ENCODE measurements at places on chromosomes 7 and 10.

- DNase-seq = no peak
Measured at GRCh38 chr10:121352231-121352855, 245.9 kb downstream of the FGFR2 start.

GRCh38 chr7:93140582-93141191 is 7.5 kb downstream of the SAMD9L start:
- DNase-seq = no peak

- no peak for DNase-seq
Measured at GRCh38 chr7:30992414-30992813, 28.7 kb downstream of the GHRHR start.

DNA sequence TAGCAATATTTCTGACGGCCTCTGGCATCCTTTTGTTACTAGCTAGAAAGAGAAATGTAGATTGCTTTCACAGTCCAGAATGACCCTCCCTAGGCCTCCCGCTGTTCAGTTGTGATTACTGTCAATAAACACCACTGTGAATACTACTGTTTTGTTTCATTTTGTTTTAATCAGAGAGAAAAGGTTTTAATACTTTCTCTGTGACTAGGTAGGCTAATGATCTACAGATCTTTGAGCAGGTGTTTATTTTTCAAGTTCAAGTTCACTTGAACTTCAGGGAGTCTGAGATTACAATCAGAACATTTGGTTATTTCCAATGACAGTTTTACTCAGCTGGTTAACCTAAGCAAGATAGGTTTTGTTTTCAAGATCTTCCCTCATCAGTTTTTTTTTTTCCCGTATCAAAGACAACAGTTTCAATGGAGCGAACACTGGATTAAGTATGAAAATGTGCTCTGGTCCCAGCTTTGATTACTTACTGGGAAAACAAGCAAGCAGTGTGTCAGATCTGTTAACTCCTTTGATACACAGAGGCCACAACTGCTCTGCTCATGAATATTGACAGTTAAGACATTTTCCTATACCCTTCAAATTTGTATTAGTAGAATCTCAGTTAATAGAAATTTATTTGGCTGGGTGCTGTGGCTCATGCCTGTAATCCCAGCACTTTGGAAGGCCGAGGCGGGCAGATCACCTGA is 34.8 kb downstream of the VKORC1L1 start:
- no peak for DNase-seq

DNA sequence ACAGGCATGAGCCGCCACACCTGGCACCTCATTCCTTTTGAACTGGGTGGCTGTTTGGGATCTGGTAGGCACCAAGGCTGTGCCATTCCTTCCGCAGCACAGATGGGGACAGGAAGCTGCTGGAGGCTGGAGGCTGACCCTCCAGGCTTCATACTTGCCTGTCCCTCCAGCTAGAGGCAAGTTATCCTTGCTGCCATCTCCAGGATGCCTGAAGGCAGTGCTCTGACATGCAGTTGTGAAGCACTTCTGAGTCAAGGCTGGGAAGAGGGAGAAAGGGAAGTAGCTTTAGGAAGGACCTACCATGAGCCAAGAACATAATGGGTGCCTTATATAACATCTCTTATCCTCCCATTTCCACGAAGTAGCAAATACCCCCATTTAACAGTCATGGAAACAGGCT is 9.5 kb downstream of the MARVELD1 start:
- no peak for DNase-seq

DNA sequence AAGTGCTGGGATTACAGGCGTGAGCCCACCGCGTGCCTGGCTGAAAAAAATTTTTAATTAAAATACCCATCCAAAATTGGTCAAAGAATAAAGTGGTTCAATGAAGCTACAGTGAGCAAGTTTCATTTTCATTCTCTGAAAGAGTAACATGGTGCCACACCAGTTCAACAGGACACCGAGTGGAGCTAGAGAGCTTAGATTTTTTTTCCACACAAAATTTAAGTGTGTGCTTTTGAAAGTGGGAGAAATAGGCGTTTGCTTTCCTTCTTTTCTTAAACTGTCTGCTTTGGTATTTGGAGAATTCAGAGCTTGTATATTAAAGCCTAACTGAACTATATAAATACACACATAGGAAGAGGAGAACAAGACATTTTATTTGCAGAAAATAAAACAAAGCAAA is 43.4 kb downstream of the BPGM start:
- DNase-seq = peak; percentile 66

GRCh38 chr7:1140476-1141104 is 19.4 kb downstream of the ZFAND2A start:
- no peak for DNase-seq

DNA sequence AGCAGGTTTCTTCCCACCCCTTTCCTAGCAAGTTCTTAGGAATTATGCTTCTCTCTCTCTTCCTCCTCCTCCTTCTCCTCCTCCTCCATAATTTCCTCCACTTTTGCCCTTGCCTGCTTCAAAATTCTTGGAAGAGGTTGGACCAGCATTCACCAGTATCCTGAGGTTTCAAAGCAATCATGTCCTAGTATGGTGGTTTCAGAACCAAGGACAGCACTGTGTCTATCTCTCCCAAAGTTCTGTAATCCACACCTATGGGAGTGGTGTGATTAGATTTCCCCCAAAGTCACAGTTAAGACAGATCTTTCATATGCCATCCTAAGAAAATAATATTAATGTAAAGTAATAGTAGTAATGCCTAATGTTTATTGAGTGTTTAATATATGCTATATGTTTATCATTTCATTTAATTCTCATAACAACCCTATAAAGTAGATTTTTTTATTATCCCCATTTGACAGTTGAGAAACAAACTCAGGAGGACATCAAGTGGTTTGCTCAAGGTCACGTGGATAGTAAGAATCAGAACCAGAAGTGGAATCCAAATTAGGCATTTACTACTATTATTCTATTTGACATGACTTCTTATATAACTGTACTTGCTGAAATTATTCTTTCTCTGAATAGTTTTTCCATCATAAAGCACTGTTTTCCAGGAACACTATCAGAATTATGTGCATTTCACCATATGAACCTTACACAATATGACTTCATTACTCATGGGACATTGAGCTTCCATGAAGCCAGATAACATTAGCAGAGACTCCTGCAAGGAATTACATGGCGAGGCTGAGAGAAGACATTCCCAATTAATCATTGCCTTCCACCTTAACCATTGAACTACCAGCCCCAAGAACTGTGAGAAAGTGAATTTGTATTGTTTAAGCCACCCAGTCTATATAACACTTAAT is 91.4 kb downstream of the IPMK start:
- peak; percentile 17 for DNase-seq

DNA sequence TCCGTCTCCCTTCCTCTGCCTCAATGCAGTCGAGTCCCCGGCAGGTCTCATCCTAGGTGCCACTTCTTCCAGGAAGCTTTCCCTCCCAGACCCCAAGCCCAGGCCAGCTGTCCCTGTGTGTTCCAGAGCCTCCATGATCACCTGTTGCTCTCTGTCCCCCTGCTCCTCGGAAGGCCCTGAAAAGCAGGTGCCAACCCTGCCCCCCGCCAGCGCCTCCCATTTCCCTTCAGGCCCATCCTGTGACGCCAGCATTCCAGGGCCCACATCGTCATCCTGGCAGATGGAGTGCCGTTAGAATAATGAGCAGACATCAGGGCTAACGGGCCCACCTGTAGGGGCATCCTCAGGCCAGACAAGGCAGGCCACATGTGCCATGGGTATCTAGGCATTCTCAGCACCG is 253.0 kb upstream of the PPP2R2D start:
- DNase-seq = no peak

GRCh38 chr10:88926566-88927415 is 25.8 kb downstream of the ACTA2 start:
- peak; percentile 81 for DNase-seq

- DNase-seq = no peak
Measured at GRCh38 chr7:51080622-51081269, 235.9 kb downstream of the COBL start.

GRCh38 chr10:16606421-16606820 is 84.7 kb upstream of the C1QL3 start:
- peak; percentile 69 for DNase-seq

DNA sequence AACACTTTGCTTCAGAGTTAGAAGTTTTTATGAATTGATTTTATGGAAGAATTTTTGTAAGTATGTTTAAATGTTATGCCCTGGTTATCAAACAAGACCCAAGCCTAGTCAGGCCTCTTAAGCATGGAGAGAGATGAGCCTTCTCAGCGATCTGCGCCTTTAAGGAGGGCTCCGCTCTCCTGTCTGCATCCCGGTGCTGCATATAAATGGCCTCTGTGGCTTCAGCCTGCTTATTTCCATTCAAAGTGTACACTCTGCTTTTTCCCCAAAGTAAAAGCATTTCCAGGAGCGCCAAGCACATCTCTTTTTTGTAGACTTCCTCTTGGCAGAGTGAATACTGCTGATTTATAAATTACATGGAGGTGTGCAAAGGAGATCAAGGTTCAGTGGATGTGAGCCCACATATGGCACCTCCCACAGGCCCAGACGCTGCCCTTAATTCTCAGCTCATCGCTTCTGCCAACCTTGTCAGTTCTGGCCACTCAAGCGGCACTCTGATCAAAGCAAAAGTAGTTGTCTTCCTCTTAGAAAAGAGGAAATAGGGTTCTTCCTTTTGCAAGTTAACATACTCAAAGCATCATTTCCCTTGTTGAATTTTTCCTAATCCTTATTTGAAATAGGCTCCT is 70.0 kb upstream of the SFMBT2 start:
- DNase-seq = no peak

- DNase-seq = no peak
Measured at GRCh38 chr7:621572-622285, 102.1 kb upstream of the PDGFA start.

DNA sequence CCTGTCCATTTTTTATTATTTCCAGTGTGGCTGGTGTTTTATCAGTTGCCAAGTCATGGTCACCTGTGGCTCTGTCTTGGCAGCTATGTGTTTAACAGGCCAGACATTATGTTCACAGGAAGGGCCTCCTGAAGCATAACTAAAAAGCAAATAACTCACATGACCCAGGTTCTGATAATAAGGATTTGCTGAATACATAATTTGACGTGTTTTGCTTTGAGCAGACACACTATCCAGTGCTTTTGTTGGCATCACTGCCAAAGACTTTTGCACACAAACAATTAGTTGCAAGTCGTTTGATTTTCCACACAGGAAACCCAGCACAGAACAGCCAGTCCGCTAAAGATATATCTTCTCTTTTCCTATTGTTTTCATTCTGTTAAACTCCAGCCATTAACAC is 173.6 kb downstream of the ARL4A start:
- no peak for DNase-seq

GRCh38 chr7:133124974-133125373 is 43.1 kb upstream of the CHCHD3 start:
- DNase-seq = no peak

DNA sequence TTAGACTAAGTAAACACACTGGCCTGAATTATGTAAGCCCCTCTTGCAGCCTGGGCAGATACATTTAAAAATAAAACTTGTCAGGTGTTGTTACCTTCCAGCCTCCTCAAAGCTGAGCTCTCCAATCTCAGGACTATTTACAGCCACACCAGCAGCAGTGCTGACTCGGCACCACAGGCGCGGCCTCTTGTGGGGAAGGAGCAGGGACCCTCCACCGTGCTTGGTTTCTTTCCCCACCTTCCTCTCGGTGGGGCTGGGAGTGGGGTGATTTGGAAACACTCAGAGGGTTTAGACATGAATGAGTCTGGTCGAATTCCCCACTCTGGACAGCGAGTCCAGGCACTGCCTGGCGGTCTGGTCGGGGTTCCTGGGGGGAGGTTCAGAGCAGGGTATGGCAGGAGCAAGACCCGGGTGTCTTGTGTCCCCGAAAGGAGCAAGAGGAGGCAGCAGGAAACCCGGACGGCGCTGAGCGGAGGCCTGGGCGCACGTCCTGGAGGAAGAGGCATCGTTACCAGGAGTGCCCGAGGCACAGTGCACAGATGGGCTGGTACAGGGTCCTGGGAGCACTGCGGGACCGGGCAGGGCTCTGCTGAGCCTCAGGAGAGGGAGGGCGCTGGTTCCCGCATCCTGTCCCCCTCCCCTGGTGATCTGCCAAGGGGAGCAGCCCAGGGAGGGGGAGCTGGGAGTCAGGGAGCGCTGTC is 29.2 kb upstream of the CFAP46 start:
- no peak for DNase-seq

GRCh38 chr10:129320340-129320739 is 146.7 kb upstream of the MGMT start:
- no peak for DNase-seq

GRCh38 chr7:95298091-95298490 is 26.2 kb downstream of the PON1 start:
- no peak for DNase-seq

- DNase-seq = no peak
Measured at GRCh38 chr10:104326991-104327610, 11.2 kb downstream of the ITPRIP start.

- DNase-seq = no peak
Measured at GRCh38 chr10:32459051-32459698, 13.2 kb downstream of the CCDC7 start.

DNA sequence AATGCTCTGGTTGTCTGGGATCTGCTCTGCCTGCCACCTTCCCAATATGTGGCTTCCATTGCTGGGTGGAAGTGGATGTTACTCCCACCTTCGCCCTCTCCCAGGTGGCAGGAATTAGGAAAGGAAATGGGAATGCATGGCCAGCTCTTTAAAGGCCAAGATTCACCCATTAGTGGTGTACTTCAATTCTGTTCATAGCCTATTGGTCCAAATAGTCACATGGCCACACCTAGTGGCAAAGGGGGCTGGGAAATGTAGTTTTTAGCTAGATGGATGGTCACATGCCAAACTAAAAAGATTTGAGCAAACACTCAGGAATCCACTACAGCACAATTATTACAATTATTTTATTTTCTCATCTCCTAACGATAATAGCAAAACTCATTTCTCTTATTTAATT is 135.1 kb downstream of the NPY start:
- DNase-seq = peak; percentile 6

DNA sequence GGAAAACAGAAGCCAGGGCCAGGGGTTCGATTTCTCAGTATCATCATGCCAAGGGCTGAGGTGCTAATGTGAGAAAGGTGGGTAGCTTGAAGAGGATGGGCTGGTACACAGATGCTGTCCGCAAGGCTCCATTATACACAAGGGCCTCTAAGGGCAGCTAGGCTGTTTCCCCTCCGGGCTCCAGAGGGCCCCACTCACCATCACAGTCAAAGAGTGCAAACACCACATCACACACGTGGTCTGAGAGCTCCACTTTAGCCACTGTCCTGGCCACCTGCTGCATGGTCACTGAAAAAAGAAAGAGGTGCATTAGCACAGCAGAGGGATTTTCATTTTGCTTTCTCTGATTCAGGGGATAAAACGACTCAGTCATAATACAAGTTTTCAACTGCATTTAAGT is 20.9 kb upstream of the DNAJB12 start:
- DNase-seq = no peak
